ENCODE measurements at places on chromosomes 16 and 17.

GRCh38 chr17:43891851-43892646 is 15.3 kb downstream of the MPP2 start:
- no peak for DNase-seq
- no peaks in the 10 kb centered on the region for H3K27me3 ChIP-seq
- no peaks in the 10 kb centered on the region for H3K4me1 ChIP-seq
- no peaks in the 10 kb centered on the region for H3K36me3 ChIP-seq

DNA sequence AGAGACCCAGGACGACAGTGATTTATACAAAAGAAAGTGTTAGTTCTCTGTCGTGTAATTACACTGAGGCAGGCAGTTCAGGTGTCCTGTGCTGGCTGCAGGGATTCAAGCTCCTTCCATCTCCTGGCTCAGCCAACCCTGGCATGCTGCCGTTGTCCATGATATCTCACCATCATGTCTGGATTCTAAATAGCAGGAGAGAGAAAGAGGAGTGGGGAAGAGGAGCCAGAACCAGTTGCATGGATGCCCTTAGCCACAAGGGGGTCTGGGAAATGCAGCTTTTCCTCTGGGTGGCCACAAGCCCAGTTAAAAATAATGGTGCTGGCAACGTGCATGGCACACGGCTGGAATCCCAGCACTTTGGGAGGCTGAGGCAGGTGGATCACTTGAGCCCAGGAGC is 9.7 kb downstream of the C16orf54 start:
- no peak overlapping the region for H3K4me3 ChIP-seq
- DNase-seq: no peak
- H3K27ac ChIP-seq: no peak overlapping the region
- H3K36me3 ChIP-seq: no peaks in the 10 kb centered on the region

DNA sequence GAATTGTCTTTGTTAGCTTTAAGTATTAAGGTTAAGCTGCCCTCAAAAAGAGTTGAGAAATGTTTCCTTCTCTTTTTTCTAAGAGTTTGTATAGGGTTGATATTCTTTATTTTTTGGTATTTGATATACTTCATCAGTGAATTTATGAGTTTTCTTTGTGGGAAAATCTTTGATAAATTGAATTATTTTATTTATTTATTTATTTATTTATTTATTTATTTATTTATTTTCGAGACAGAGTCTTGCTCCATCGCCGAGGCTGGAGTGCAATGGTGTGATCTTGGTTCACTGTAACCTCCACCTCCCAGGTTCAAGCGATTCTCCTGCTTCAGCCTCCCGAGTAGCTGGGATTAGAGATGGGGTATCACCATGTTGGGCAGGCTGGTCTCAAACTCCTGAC is 19.9 kb downstream of the TEFM start:
- H3K4me3 ChIP-seq: no peak overlapping the region
- no peaks in the 10 kb centered on the region for H3K27me3 ChIP-seq
- DNase-seq: no peak
- H3K36me3 ChIP-seq: peaks cover 14% of the 10 kb centered on the region
- H3K27ac ChIP-seq: no peak overlapping the region

DNA sequence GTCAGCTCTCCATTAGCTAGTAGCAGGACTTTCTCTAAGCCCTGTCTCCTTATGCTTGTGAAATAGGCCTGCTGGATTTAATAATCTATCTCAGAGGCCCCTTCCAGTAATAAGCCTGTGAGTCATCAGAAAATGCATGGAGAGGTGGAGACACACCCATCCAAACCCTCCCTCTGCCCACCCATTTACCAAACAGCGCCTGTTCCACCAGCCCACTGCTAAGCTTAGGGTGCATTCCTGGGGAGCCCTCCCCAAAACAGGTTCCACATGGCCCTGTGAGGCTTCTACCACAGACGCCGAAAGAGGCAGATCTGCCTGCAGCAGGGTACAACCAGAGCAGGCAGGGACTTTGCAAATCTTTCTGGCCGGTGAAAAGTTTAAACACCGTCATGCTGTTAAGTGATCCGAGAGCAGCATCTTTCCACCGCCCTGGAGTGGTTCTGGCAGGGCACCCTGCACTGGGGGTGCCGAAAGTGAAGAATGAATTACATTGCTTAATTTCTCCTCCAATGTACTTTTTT is 99.3 kb downstream of the GAS7 start:
- H3K27me3 ChIP-seq: no peaks in the 10 kb centered on the region
- H3K27ac ChIP-seq: no peak overlapping the region
- H3K4me1 ChIP-seq: no peaks in the 10 kb centered on the region
- H3K4me3 ChIP-seq: no peak overlapping the region
- H3K36me3 ChIP-seq: no peaks in the 10 kb centered on the region

- peak; percentile 75 for DNase-seq
- peak overlapping the region; percentile 88 for H3K27ac ChIP-seq
- peak overlapping the region; percentile 99 for H3K4me3 ChIP-seq
- no peaks in the 10 kb centered on the region for H3K27me3 ChIP-seq
Observed at GRCh38 chr16:71895679-71896365, 491 bp downstream of the IST1 start.

GRCh38 chr16:50925758-50926357 is 184.0 kb downstream of the CYLD start:
- H3K36me3 ChIP-seq: no peaks in the 10 kb centered on the region
- no peak overlapping the region for H3K27ac ChIP-seq
- no peaks in the 10 kb centered on the region for H3K4me1 ChIP-seq
- no peak for DNase-seq
- H3K4me3 ChIP-seq: no peak overlapping the region

GRCh38 chr16:4266372-4266771 is 6.5 kb downstream of the TFAP4 start:
- DNase-seq: peak; percentile 83
- H3K4me3 ChIP-seq: no peak overlapping the region
- peaks cover 18% of the 10 kb centered on the region for H3K36me3 ChIP-seq
- H3K4me1 ChIP-seq: peaks cover 11% of the 10 kb centered on the region

- no peak overlapping the region for H3K27ac ChIP-seq
- no peak overlapping the region for H3K4me3 ChIP-seq
- no peaks in the 10 kb centered on the region for H3K4me1 ChIP-seq
- H3K27me3 ChIP-seq: no peaks in the 10 kb centered on the region
Observed at GRCh38 chr16:20359997-20360396, 7.5 kb upstream of the UMOD start.

- peak overlapping the region; percentile 74 for H3K4me3 ChIP-seq
- DNase-seq: no peak
- H3K4me1 ChIP-seq: peaks cover 53% of the 10 kb centered on the region
- H3K27ac ChIP-seq: peak overlapping the region; percentile 85
- no peaks in the 10 kb centered on the region for H3K27me3 ChIP-seq
- H3K36me3 ChIP-seq: peaks cover 4% of the 10 kb centered on the region
Observed at GRCh38 chr17:41919165-41919817, 540 bp upstream of the ACLY start.

All from Karpas-422 (cell line).